ENCODE measurements at places on chromosomes 5 and 9. TPM values are rescaled to one million over a fixed set of nuclear protein-coding genes. Genes with fewer than 3 reads are reported as not detected.

Gene MARCHF3
- total RNA-seq = 44.7 TPM

Gene NELFB
- 39.2 TPM for total RNA-seq

Gene C9
- not detected for total RNA-seq

Gene PCDHGA11
- total RNA-seq = 3.1 TPM

Gene IFNK
- not detected for total RNA-seq

Gene TCOF1
- total RNA-seq = 26.1 TPM

Gene PRUNE2
- 13.9 TPM for total RNA-seq

Gene DCTN4
- total RNA-seq = 75.5 TPM
